ENCODE measurements at places on chromosomes 6 and 20. TPM values are rescaled to one million over a fixed set of nuclear protein-coding genes. Genes with fewer than 3 reads are reported as not detected.

PNLDC1 gene
- total RNA-seq, result 0.05 TPM

ROS1 gene
- total RNA-seq, result 0.24 TPM

CYP24A1 gene
- total RNA-seq, result 68.3 TPM

EYS gene
- total RNA-seq, result 0.06 TPM

POFUT1 gene
- 36.8 TPM for total RNA-seq

MAS1L gene
- not detected for total RNA-seq

HTR1B gene
- total RNA-seq, result 0.32 TPM

KIF6 gene
- total RNA-seq, result 0.18 TPM

HDGFL1 gene
- not detected for total RNA-seq

ENPP4 gene
- total RNA-seq, result 0.25 TPM

POM121L2 gene
- not detected for total RNA-seq

RFX6 gene
- not detected for total RNA-seq

PHACTR1 gene
- not detected for total RNA-seq

PAX1 gene
- total RNA-seq, result 0.11 TPM

MYCT1 gene
- total RNA-seq, result not detected

SLCO4A1 gene
- 10.3 TPM for total RNA-seq

MYLK2 gene
- total RNA-seq, result 0.43 TPM

ZKSCAN8 gene
- total RNA-seq, result 3.6 TPM

ZNF831 gene
- not detected for total RNA-seq

GPR63 gene
- total RNA-seq, result 0.30 TPM

SLC22A16 gene
- not detected for total RNA-seq

ZSCAN31 gene
- total RNA-seq, result 1.2 TPM
